ENCODE measurements at places on chromosomes 11 and 22. TPM values are rescaled to one million over a fixed set of nuclear protein-coding genes. Genes with fewer than 3 reads are reported as not detected.
A peak's percentile ranks its signal among the peaks of the same experiment; 100 is the strongest.

DNA sequence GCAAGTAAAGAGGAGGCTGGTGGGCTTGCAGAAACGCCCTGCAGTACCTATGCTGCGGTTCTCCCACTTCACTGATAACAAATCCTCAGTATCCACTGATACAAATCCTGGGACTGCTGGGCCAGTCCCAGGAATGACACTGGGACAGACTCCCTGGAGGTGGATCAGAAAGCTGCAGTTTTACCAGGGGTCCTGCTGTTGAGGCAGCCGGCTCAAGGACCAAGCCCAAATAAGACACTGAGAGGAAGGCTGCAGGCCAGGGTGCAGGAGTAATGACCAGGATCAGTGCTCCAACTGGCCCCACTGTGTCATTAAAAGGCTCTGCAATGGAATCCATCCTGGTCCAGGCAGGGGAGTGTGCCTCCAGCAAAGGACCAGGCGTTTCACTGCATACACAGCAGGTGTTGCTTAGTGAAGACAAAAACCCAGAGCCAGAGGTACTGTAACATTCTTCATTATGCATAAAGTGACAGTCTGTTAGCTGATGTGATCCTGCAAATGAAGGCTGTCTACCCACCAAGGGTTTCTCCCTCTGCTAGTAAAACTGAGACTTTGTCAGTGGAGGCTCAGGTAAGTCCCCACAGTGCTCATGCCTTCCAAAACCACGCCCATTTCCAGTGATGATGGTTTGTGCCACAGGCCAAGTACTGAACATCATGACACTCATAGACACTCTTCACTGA, 1.4 kb upstream of the C22orf39 start:
- DNase-seq: no peak
- peaks cover 16% of the 10 kb centered on the region for H3K4me1 ChIP-seq
- H3K27ac ChIP-seq: peak overlapping the region; percentile 97
- H3K27me3 ChIP-seq: no peaks in the 10 kb centered on the region
- H3K4me3 ChIP-seq: peak overlapping the region; percentile 63
- H3K36me3 ChIP-seq: peaks cover 17% of the 10 kb centered on the region

- H3K36me3 ChIP-seq: no peaks in the 10 kb centered on the region
- DNase-seq: peak; percentile 62
- peaks cover 54% of the 10 kb centered on the region for H3K27me3 ChIP-seq
- H3K4me3 ChIP-seq: peak within 1 kb of the TSS; percentile 33
- H3K27ac ChIP-seq: no peak within 1 kb of the TSS
These were observed at the start of gene PRRG4 for GRCh38 chr11:32829680-32830412. TSS of gene PRRG4 (plus strand) at chr11:32829927. CDS start at chr11:32830530, 603 bp downstream.

DNA sequence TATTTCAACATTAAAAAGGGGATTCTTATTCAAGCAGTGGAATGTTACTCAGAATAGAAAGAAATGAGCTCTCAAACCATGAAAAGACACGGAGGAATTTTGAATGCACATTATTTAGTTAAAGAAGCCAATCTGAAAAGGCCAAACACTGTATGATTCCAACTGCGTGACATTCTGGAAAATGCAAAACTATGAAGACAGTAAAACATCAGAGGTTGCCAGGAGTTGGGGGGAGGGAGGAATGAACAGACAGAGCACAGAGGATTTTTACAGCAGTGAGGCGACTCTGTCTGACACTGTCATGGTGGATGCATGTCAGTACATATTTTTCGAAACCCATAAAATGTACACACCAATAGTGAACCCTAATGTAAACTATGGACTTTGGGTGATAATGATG, 22.9 kb upstream of the THY1 start:
- H3K27me3 ChIP-seq: no peaks in the 10 kb centered on the region
- H3K36me3 ChIP-seq: no peaks in the 10 kb centered on the region
- no peak overlapping the region for H3K27ac ChIP-seq

GRCh38 chr22:50528682-50529415, 963 bp downstream of the TYMP start:
- no peak overlapping the region for H3K4me3 ChIP-seq
- no peak for DNase-seq
- peaks cover 27% of the 10 kb centered on the region for H3K27me3 ChIP-seq
- H3K36me3 ChIP-seq: no peaks in the 10 kb centered on the region
- H3K27ac ChIP-seq: no peak overlapping the region

GRCh38 chr11:62665599-62666258, 617 bp downstream of the CSKMT start:
- peaks cover 15% of the 10 kb centered on the region for H3K4me1 ChIP-seq
- H3K4me3 ChIP-seq: peak overlapping the region; percentile 67
- no peaks in the 10 kb centered on the region for H3K27me3 ChIP-seq
- H3K36me3 ChIP-seq: peaks cover 2% of the 10 kb centered on the region

DNA sequence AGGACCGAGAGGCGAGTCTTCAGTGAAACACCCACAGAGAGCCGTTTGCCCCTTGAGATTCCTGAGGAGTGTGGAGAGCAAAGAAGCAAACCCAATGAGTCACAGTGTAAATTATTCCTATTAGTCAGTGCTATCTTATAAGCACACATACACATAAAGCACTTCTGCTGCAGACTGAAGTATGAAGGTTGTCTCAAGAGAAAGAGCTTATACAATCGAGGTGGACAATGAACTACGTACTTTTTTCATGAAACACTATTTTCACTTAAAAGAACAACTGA, 37.3 kb downstream of the GALNT18 start:
- no peaks in the 10 kb centered on the region for H3K36me3 ChIP-seq
- no peak overlapping the region for H3K27ac ChIP-seq
- DNase-seq: peak; percentile 79
- H3K4me1 ChIP-seq: no peaks in the 10 kb centered on the region
- H3K27me3 ChIP-seq: no peaks in the 10 kb centered on the region
- H3K4me3 ChIP-seq: no peak overlapping the region

GRCh38 chr11:67415501-67416304, at the start of gene CARNS1:
TSS of gene CARNS1 (plus strand) at chr11:67415678. CDS start at chr11:67416200, 522 bp downstream.
- peaks cover 7% of the 10 kb centered on the region for H3K4me1 ChIP-seq
- H3K27ac ChIP-seq: no peak within 1 kb of the TSS
- peaks cover 9% of the 10 kb centered on the region for H3K27me3 ChIP-seq
- no peaks in the 10 kb centered on the region for H3K36me3 ChIP-seq

- no peak for DNase-seq
- peaks cover 73% of the 10 kb centered on the region for H3K36me3 ChIP-seq
- H3K27ac ChIP-seq: no peak overlapping the region
These were observed 131.0 kb downstream of the MICAL2 start for GRCh38 chr11:12241401-12241800.

- H3K36me3 ChIP-seq: no peaks in the 10 kb centered on the region
- H3K4me3 ChIP-seq: no peak overlapping the region
- no peaks in the 10 kb centered on the region for H3K27me3 ChIP-seq
- H3K4me1 ChIP-seq: peaks cover 7% of the 10 kb centered on the region
- H3K27ac ChIP-seq: no peak overlapping the region
- DNase-seq: no peak
These were observed 43.8 kb downstream of the BMAL1 start for GRCh38 chr11:13321431-13321830.

DNA sequence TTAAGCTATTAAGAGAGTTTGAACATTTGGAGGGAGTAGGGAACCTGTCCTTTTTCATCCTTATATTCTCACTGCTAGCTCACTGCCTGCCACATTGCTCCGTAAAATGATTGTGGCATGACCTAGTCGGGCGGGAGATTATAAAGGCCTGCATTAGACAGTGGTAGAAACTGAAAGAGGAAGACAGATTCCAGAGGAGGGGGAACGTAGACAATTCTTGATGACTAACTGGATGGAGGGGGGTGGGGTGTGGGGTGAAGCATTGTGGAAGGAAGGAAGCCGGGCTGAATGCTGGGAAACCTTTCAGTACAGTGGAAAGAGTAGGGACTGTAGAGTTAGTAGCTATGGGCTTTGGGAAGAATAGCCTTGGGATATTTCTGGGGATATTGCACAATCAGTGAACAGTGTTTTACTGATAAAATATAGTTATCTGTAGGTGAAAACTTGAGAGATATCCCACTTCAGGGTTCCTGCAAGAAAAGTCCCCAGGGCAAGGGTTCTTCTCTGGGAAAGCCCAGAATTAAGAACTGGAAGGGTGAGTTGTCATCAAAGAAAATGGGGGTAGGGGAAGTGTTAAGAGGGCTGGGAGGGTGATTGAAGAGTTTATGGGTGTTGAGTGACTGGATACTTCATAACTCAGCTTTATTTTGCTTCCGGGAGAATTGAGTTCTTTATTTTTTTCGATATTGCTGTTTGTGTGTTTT, 2.1 kb downstream of the MED15 start:
- peak overlapping the region; percentile 92 for H3K27ac ChIP-seq
- DNase-seq: peak; percentile 70
- peak overlapping the region; percentile 84 for H3K4me3 ChIP-seq

DNA sequence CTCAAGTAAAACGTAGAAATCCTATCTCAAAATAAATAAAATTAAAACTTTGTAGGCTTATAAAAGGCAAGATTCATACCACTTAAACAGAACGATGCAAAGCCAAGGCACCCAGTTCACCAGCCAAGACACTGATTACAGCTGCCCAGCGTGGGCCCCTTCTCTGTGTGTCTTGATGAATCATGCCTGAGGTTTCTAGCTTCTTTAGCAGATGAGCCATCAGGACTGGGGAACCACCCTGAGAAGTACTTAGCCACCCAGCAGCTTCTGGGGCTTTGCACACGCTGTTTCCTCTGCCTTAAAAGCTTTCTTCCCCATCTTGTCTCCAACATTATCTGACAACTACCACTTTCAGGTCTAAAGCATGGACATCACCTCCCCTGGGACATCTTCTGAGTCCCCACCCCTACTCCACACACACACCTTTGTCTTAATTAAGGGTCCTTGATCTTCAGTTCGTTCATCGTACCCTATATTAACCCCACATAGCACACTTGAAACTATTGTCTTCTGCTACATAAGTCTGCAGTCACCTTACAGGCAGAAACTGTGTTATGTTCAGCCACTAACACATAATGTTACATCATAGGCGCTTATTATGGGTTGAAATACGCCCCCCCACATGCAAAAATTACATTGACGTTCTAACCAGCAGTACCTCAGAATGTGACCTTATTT, 8.7 kb upstream of the LAYN start:
- no peak overlapping the region for H3K27ac ChIP-seq
- no peaks in the 10 kb centered on the region for H3K36me3 ChIP-seq

DNA sequence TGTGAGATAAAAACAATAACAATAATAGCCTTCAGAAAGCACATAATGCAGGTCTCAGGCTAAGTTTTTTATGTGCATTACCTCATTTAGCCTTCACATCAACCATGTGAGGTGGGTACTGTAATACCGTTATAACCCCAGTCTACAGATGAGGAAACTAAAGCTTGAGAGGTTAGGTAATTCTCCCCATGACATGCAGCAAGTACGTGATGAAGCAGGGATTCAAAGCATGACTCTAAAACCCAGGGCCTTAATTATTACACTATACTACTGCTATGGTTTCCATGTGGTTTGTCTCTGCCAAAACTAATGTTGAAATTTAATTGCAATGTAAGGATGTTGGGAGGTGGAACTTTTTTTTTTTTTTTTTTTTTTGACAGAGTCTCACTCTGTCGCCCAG, 37.7 kb upstream of the FDX1 start:
- no peaks in the 10 kb centered on the region for H3K36me3 ChIP-seq
- DNase-seq: no peak
- no peak overlapping the region for H3K27ac ChIP-seq
- H3K4me3 ChIP-seq: no peak overlapping the region
- no peaks in the 10 kb centered on the region for H3K27me3 ChIP-seq
- no peaks in the 10 kb centered on the region for H3K4me1 ChIP-seq

DNA sequence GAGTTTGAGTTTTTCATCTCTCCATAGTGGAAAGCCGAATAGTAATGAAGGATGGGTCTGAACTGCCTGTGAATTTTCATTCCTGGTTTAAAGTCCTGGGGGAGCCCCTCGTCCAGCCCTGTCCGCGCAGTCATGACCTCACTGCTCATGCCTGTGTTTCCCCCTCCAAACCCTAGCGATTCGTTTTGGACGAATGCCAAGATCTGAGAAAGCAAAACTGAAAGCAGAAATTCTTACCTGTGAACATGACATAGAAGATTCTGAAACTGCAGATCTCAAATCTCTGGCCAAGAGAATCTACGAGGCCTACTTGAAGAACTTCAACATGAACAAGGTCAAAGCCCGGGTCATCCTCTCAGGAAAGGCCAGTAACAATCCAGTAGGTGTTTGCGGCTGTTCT, 30.5 kb downstream of the CDPF1 start:
- H3K4me1 ChIP-seq: no peaks in the 10 kb centered on the region
- no peak overlapping the region for H3K4me3 ChIP-seq
- peaks cover 20% of the 10 kb centered on the region for H3K36me3 ChIP-seq
- H3K27ac ChIP-seq: no peak overlapping the region

DNA sequence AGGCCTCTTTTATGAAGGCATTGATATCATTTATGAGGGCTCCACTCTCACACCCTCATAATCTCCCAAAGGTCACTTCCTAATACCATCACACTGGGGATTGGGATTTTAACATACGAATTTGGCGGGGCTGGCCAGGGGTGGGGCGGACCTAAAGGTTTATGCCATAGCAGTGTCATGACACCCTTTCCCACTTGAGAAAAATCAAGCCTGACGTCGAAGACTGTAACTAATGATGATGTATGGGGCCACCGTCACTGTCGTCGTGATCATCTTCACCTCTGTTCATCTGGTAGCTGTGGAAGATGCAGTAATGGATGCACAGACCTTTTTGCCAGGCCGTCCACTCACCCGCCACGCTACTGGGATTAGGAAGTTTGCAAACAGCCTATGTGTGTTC, 912.1 kb downstream of the TBC1D22A start:
- no peaks in the 10 kb centered on the region for H3K27me3 ChIP-seq
- no peak overlapping the region for H3K27ac ChIP-seq
- DNase-seq: no peak
- H3K4me3 ChIP-seq: no peak overlapping the region
- no peaks in the 10 kb centered on the region for H3K36me3 ChIP-seq

GRCh38 chr11:129636926-129637325, 178.7 kb upstream of the TMEM45B start:
- no peaks in the 10 kb centered on the region for H3K36me3 ChIP-seq
- no peak overlapping the region for H3K4me3 ChIP-seq
- no peaks in the 10 kb centered on the region for H3K4me1 ChIP-seq
- no peak for DNase-seq

DNA sequence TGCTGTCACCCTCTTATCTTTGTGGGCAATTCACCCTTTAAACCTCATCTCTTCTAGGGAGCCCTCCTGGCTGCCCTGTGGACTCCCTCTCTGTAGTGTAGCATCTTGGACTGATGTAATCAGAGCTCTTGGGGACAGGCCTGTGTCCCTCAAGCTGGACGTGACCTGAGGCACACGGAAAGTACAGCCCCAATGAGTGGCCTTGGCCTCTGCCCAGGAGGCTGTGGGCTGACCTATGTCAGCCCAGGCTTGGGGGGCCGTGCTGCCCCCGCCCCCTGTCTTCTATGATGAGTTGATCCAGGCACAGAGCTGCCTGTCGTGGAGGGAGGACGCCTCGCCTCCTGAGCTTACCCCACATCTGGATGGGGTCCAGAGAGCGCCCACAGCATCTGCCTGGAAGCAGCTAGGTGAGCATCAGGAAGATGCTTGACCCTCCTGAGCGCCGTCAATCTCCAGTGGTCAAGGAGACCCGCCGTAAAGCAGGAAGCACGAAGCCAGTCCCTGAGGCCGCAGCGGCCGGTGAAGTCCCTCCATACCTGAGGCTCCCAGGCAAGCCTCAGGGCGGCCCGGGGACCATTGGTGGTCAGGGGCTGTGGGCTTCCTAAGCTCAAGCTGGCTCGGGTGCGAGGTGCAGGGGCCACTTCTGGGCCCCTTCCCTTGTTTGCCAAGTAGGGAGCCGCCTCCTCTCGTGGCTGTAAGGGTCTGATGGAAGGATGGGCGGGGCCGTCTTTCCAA, 1136.9 kb downstream of the BRD1 start:
- H3K4me1 ChIP-seq: no peaks in the 10 kb centered on the region
- no peak overlapping the region for H3K4me3 ChIP-seq
- DNase-seq: no peak
- no peaks in the 10 kb centered on the region for H3K27me3 ChIP-seq
- H3K27ac ChIP-seq: no peak overlapping the region
- H3K36me3 ChIP-seq: no peaks in the 10 kb centered on the region

- no peak overlapping the region for H3K4me3 ChIP-seq
- H3K36me3 ChIP-seq: no peaks in the 10 kb centered on the region
These were observed 11.7 kb upstream of the OR56B4 start for GRCh38 chr11:6095798-6096197.

The WT1 gene
- total RNA-seq: 5.0 TPM

The CYP2D6 gene
- total RNA-seq: 0.14 TPM

The PTPRJ gene
- total RNA-seq: 10.5 TPM
